NCI-H187 treated with DMSO at 0.1 percent for 48 hours (cell line): ENCODE measurements at places on chromosomes 11 and 22.

- no peak for DNase-seq
Observed at GRCh38 chr11:128525411-128526243, 61.7 kb downstream of the ETS1 start.

DNA sequence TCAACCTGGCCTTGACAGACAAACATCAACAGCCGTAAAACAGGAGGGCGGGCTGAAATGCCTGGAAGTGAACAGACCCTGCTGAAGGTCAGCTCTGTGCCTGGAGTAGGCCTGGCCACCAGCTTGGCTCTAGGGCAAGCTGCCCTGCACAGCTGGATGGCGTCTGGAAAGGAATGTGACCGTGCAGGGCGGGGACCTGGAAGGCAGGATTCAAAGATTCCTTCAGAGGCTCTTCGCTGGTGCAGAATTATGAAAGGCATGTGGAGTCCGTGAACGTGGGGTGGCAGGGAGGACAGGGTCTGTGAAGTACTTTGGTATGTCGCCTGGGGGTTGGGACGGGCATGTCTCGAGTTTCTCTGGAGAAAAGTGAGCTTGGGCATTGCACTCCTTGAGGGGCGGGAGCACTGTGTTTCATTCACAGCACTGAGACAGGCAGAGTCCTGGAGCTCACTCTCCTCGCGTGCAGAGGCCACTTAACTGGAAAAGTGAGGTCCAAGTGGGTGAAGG, 1.5 kb downstream of the EHD1 start:
- no peak for DNase-seq

GRCh38 chr11:71138737-71139425, 113.5 kb downstream of the SHANK2 start:
- DNase-seq = no peak

GRCh38 chr11:108338750-108339149, 115.9 kb downstream of the ATM start:
- DNase-seq = no peak

DNA sequence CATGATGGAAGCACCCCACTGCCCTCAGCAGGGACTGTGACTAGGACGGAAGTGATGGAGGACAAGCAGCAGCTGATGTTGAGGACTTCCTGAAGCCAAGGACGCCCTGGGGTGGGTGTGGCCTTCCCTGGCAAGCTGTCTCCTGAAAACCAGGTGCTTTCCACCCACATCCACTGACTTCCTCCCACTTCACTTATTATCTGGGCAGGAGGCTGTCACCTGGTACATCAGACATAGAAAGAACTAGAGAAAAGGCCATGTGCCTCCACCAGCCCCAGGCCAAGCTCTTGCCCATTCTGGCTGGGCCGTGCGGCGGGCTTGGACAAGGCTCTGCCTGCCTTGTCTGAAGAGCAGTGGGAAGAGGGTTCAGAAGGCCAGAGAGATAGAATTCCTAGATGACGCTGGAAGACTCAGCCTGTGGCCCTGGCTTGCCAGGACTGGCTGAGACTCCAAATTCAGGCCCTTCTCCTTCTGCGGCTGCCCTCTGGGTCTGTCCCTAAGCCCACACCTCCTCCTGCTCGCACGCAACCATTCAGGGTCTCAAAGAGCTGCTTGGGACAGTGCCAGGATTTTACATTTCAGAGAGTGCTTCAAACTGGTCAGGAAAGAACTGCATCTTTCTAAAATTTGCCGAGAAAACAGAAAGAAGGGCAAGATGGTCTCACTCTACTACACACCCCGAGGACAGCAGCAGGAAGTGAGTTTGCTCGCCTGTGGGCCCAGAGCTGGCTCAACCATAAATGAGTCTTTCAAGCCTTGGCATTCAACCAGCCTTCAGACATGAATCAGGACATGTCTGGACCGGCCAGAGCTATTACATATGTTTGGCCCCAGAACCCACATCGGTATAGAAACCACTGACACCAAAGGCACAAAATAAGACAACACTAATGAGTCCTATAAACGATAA, 13.3 kb downstream of the ARHGAP1 start:
- no peak for DNase-seq

DNA sequence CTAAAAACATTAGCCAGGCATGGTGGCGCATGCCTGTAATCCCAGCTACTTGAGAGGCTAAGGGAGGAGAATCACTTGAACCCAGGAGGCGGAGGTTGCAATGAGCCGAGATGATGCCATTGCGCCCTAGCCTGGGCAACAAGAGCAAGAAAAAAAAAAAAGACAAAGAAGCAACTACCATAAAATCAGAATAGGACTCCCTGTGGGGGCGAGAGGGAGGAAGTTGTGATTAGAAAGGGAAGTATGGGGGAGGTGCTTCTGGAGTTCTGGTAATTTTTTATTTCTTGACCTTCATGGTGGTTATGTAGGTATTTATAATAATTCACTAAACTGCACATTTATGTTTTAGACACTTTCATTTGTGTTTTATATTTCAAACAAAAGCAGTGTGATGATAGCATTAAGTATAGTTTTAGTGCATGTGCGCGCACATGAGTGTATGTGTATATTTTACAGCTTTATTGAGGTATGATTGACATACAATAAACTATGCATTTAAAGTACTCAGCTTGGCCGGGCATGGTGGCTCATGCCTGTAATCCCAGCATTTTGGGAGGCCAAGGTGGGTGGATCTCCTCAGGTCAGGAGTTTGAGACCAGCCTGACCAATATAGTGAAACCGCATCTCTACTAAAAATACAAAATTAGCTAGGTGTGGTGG, 43.5 kb downstream of the SIK2 start:
- DNase-seq = no peak

DNA sequence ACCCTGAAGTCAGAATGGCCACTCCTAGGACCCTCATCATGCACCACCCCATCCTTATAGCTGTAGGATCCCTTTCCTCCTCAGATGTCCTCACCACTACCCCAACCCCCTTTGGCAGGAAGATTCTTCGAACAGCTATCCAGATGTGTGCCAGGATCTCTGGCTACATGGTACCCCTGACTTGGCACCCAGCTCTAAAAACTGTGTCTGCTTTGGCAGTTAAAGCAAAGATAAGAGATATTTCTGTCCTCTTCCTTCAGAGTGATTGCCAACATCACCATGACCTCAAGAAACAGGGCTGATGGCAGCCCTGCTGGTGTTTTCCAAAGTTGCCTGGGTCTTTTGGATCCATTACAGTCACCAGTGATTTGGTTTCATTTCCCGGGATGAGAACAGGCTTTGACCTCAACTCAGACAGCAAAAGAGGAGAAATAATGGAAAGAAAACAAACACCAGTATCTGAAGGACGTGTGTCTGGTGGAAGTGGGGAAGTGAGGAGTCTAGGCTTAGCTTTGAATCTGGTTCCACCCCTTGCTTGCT, 4.3 kb upstream of the NRIP3 start:
- DNase-seq = no peak
